ENCODE measurements at places on chromosomes 4 and X.

DNA sequence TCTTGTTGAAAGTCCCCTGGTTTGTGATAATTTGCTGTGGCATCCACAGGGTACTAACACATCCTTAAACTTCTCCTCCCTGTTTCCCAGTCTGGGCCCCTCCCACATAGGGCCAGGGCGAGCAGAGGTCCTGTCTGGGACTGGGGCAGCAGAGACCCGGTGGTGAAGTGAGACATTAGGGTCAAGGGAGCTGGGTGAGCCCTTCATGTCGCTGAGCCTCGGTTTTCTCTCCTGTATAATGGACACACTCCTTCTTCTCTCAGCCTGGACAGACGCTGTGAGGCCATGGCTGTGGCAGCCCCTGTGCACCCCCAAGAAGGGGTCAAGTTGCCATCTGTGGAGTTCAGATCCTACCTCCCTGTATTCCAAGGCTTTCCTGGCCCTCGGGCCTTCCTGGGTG is 33.0 kb upstream of the HMX1 start:
- DNase-seq: no peak

GRCh38 chr4:88522702-88523324 is 763 bp downstream of the PYURF start:
- no peak for DNase-seq

DNA sequence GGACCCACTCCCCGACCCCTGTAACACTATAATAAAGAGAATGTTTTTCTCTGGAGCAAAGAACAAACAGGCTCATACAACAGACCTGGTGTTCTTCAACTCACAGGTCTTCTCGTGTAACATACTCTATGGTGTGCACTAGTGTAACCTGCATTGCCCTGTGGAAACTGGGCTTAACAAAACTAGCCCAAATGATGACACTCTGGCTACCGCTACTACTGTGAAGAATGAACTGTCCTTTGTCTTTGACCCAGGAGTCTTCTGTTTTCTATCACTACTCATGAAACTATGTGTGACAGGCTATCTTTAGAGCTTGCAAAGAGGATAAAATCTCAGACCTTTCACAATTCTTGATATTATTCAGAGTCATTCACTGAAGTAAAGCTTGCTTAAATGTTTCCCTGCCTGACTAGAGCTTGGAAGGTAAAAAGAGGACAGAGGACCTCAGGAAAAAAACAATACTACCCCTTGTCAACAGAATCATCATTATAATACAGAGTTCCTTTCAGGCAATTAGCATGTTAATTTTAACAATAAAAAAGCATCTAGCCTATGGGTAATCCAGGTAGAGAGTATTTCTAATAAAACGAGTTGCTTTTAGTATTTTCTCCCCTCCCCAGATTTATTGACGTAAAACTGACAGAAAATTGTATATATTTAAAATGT is 59.2 kb downstream of the FSTL5 start:
- no peak for DNase-seq

- DNase-seq: no peak
Measured at GRCh38 chr4:64935469-64936001, 526.3 kb upstream of the TECRL start.

DNA sequence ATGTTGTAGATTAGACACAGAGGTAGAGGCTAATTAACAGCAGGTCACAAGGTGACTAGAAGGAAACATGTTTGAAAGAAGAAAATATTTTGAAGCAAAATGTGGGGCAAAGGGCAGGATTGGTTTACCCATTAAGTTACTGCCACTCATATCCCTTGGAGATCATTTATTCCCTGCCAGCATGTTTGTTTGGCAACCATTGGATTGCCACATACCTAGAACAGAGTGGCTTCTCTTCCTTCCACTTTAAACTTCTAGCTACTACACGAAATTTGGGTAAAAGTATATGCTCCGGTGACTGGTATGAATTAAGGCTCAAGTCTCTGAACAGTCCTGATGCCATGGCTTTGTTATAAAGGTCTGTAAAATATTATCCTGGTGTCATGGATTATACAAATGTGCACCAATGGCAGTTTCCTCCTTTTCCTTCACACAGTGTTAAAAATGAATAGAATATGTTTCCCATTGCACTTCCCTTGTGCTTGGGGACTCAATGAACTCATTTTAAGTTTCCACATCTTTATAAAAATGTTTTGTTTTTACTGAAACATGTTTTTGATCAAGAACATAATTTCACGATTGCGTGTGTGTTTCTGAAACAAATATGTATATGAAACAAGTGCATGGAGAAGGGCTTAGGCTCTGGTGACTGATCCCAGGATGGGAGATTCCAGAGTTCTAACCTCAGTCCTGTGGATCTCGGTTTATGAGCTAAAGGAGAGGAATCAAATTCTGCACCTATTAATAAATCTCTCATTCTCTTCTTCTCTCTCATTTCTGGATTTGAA is 12.3 kb downstream of the BMP3 start:
- DNase-seq: no peak

DNA sequence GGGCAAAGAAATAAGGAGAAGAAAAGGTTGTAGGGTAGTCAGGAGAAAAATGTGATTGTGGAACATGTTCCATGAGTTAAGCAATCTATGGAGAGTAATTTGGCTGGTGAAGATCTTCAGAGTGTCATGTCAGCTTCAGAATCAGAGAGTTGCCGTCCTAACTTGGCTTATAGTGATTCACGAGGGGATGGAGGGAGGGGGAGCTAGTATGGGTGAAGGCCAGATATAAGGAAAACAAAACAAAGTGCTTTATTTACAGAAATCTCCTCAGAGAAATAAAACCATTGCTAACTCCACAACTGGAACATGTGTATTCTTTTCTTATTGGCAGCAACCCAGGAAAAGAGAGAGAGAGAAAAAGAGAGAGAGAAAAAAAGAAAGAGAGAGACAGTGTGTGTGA is 256.5 kb upstream of the NRK start:
- DNase-seq: no peak

- peak; percentile 40 for DNase-seq
Measured at GRCh38 chr4:51843309-51844152, 578 bp downstream of the DCUN1D4 start.

- DNase-seq: no peak
Measured at GRCh38 chrX:53682885-53683555, 3.5 kb downstream of the HUWE1 start.

DNA sequence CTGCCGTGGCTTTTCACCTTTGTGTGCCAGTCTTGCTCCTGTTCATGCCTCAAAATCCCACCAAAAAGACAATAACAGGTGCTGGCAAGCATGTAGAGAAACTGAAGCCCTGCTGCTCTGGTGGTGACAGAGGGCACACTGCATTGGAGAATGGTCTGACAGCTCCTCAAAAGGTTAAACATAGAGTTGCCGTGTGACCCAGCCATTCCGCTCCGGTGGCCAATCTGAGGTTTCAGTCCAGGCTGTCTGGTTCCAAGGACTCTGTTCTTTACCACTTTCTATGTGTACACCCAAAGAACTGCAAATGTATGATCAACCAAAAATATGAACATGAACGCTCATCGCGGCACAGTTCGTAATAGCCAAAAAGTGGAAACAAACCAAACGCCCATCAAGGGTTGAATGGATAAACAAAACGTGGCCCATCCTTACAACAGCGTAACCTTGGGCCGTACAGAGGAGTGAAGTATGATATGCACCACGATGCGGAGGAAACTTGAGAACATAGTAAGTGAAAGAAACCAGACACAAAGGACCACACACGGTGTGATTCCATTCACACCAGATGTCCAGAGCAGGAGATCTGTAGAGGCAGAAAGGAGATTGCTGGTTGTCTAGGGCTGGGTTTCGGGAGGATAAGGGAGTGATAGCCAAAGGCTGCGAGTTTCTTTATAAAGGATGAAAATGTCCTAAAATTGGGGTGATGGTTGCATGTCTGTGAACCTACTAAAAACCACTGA is 33.6 kb upstream of the WFS1 start:
- no peak for DNase-seq

DNA sequence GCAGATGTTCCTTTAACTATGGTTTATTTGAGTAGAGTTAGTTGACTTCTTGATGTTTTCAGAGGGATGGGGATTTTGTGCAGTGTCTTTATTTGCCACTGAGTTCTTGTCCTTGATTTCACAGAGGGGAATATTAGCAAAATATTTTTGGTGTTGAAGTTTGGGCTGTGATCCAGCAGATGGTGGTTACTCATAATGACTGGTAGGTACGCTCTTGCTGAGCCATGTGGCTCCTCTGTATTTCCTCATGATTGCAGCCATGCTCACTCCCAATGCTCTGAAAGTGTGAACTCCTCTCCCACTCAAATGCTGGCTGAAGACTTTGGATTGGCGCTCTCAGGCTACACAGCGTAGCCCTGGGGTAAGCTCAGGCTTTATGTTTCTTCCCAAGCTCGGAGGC is 77.7 kb downstream of the KLF8 start:
- DNase-seq: no peak

- DNase-seq: no peak
Measured at GRCh38 chr4:1890979-1891570, 19.9 kb downstream of the NSD2 start.

DNA sequence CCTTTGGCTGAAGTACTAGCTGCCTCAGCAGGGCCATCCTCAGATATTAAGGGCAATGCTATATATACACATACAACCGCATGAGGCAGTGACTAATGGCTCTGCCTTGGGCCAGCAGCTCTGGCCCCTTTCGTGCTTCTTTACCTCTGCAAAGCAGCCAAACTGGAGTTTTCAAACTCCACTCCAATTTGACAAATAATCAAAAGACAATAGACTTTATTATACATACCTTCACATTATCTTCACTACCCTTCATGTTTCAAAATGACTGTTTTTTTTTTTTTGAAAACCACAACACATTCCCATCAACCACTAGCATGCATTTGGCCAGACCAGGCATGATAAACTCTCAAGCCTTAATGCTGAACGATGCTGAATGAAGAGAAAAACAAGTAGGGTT is 187.7 kb downstream of the ENOX2 start:
- DNase-seq: no peak

DNA sequence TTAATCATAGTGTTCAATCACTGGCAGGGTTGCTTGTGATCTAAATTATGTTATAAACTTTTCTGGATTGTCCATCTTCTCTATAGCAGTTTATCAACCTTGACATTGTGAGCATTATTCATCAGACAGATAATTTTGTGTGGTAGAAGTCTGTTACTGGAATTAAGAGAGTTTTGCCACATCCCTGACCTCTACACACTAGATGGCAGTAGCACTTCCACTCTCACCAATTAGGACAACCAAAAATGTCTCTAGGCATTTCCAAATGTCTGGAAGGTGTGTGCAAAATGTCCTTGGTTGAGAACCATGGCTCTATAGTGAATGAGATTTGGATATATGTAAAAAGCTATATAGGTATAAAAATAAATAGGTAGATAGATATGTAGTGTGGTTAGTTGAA is 324.1 kb upstream of the FAM47C start:
- DNase-seq: no peak

Measured in activated CD8-positive, alpha-beta memory T cell treated with anti-CD3 and anti-CD28 coated beads for 1 hour (primary cell).